ENCODE measurements at places on chromosomes 3 and 15.

- DNase-seq = no peak
These were observed 43.4 kb downstream of the ST3GAL6 start for GRCh38 chr3:98806521-98806920.

DNA sequence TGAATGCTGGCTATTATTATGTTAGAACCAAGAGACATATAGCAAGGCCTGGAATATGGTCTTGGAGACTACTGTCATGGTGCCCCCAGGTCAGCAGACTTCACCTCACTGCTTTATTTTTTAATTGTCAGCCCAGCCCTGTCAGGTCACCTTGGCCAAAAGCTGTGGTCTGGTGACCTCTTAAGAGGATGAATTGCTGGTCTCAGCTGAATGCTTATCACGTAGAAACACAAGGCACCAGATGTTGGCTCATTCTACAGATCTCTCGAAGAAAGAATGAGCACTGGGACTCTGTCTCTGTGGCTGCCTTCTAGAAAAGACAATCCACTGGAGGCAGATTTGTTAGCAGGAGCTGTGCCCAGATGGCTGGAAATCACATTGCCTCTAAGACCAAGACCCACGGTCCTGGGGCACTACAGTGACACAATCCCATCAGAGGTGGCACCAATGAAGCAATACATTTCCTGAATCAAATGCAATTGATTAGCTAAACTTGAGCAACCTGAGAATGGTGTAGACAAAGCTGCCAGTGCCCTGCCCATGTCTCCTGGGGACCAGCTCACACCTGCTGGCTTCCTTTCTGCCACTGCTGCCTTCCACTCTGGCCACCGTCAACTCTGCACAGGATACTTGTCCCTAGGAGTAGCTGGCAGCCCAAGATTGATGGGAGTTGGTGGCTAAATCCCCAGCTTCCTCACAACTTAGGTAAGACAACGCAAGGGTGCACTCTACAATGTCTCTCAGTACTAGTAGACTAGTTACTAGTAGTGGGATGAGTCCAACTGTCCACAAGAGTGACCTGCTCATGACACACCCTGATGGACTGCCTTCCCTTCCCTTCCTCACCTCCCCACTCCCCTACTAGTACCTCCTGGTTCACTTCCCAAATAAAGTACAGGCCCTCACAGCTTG lies 384.9 kb upstream of the PROK2 start:
- no peak for DNase-seq

- DNase-seq = peak; percentile 96
These were observed 50.0 kb downstream of the DNAJB8 start for GRCh38 chr3:128416578-128417211.

DNA sequence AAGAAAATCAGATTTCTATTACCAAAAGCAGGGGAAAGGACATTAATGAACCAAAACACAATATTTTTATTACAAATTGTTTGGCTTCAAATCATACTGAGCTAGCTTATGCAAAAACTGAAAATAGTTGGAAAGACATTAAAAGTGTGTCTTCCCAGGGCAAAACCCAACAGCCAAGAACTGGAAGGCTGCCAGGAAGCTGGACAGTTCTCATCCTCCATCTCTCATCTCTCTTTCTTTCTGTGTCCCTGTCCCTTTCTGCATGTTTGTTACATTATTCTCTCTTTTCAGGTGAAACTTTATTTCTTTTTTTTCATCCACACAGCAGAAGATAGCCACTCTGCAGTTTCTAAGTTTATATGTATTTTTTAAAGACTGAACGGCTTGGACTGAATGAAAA lies 41.1 kb upstream of the SNTN start:
- no peak for DNase-seq

- no peak for DNase-seq
These were observed 26.9 kb upstream of the MYO1E start for GRCh38 chr15:59399465-59400102.

DNA sequence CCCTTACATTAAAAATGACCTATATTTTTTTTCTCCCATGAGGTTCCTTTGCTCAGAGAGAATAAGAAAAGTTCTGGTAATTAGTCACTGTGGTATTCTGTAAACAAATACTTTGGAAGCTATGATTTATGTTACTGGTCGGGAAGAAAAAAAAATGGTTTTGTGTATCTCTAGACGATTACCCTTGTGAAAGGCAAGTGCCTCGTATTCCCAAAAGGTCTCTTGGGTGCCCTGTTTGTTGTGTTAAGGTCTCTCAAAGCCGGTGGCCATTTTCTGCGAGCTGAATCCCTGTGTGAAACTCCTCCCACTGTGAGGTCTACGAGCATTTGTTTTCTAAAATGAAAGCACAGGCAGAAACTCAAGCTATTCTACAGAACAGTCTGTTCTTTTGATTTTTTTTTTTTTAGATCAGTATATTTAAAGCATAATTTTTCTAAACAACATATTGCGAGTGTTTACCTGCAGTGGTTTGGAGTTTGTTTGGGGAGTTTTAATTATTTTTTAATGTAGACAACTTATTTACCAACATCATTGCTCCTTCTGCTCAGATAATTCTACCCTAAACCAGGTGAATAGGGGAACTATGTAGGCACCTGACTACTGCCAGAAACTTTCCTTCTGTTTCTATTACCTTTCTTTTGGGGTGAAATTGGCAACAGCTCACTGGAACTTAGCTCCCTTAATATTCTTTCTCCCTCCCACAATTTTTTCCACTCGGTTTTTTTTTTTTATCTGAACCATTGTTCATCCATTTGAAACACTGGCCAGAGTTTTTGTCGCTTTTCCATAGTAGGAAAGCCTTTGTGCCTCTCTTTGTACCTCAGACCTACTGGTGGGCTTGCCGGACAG lies 44.0 kb downstream of the ZBTB38 start:
- DNase-seq = peak; percentile 51

- DNase-seq = no peak
These were observed 200.2 kb downstream of the RPLP1 start for GRCh38 chr15:69652751-69653305.

- DNase-seq = no peak
These were observed 354.4 kb downstream of the NTRK3 start for GRCh38 chr15:87901926-87902690.

DNA sequence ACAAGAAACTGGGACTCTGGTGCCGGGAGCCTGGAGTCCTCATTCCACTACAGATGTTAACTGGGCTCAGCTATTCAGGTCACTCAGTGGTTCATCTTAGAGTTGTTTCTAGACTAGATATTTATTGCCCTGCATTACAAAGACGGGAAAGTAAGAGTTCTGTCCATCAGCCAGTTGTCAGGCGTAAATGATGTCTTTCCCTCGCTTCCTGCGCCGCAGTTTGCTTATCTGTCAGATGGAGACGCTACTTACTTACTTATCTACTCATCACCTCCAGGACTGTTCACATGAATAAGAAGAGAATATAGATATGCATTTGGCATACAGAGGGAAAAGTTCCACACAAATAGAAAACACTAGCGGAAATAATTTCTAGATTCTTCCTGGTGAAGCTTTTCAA lies 47.8 kb upstream of the CGNL1 start:
- no peak for DNase-seq

DNA sequence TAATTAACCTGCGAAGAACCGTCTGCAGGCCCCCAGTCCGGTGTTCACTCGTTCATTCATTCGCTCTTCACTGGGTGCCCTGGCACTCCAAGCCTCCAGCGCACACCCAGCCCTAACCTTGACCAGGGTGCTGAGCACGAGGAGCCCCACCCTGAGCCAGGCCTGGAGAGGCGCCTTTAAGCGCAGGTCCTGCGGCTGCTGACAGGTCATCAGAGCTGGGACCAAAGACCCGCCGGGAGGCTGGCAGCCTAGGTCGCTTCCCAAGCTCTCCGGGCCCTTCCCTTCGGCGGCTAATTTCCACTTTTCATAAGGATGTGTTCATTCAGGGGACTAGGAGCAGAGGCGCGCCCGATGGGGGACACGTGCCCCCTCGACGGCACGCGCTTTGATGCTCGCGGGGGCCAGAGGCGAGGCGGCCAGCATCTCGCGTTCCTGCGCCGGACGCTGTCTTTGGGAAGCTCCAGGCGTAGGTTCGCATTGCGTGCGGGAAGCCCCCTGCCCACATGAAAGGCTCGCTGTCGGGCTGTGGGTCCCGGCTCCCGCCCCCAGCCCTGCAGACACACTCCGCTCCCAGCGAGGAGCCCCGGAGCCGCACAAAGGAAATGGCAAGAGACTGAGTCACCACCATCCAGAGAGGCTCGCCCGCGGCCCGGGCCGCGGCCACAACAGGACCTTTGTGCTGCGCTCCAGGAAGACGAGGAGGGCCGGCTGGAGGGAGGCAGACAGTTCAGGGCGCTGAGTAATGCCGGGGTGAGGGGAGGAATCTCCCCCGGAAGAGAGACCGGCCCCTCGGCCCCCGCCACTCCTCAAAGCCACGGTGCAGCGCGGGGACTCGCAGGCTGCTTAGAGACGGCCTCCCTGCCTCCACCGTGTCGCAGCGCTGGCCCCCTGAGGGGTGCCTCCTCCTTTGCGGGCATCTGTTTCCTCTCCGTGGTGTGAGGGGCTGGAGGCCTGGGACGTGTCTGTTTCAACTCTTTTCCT lies 266.4 kb upstream of the HES1 start:
- DNase-seq = peak; percentile 69

DNA sequence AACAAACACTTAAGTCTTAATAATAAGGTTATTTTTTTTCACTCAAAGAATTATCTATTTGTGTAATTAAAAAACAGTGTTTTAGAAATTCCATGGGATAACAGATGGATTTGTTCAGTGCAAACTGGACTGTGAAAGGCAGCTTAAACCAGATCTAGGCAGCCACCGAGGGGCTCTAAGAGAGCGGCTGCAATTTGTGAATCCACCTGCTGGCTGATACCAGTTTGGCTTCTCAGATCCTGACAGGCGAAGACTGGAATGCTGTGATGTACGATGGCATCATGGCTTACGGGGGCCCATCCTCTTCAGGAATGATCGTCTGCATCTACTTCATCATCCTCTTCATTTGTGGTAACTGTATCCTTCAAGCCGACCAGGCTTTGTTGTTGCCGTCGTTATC lies 119.6 kb downstream of the CHDH start:
- no peak for DNase-seq

DNA sequence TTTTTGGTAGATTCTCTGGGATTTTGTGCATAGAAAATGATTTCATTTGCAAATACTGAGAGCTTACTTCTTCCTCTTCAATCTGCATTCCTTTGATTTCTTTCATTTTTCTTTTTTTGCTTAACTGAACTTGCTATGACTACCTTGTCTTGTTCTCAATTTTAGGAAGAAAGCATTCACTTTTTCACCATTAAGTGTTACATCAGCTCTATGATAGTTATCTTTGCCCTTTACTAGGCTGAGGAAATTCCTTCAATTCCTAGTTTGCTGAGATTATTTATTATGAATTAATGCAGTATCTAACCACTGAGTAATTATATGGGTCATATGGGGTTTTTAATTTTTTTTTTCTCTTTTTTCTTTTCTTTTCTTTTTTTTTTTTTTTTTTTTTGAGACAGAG lies 172.8 kb downstream of the PEAK1 start:
- DNase-seq = no peak

DNA sequence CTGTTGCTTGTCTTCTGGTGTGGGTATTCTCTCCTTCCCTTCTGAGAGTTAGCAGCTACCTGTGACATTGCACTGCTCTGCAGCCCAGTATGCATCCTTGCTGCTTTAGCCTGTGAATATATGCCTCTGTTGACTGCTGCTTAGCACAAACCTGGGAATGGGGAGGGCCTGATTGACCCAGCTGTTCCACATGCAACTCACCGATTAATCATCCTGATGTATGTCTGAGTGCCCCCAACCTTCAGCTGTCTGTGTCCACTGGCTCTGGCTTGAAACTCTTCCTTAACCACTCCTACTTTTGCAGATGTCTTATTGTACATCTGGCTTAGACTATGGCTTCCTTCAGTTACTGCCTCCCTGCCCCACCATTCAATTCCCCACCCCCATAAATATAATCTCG lies 119.1 kb downstream of the RASA2 start:
- no peak for DNase-seq

GRCh38 chr15:61917457-61917856 lies 142.8 kb downstream of the VPS13C start:
- no peak for DNase-seq

DNA sequence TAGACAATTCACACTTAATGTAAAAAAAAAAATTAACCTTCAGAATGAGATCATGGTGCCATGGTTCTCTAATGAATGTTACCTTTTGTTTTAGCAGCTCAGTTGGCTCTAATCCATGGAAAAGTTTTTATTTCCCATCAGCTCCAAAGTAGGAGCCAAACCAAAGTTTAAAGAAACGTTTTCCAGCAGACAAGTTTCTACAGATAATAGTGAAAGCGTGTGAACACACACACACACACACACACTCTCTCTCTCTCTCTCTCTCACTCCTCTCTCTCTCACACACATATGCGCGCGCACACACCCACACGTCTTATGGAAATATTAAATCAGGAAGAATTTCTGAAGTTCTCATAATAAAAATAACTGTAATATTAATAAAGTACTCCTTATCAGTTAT lies 46.9 kb downstream of the MBNL1 start:
- no peak for DNase-seq

GRCh38 chr15:38229705-38230310 lies 22.8 kb upstream of the SPRED1 start:
- no peak for DNase-seq

DNA sequence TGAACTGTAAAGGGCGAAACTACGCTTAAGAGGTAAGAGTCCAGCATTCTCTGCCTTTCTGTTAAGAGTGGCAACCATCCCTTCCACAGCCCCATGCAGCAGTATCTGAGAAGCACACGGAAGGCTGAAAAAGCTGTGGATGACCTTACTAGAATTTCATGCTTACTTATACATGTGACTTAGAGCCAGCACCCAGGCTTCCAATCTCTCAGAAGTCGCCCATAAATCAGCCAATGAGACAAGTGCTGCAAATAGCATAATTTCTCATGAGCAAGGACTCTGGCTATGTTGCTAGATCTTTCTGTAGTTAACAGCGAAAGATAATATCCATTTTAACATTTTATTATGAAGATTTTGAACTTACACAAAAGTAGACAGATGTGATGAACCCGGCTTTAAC lies 65.3 kb downstream of the IGF2BP2 start:
- no peak for DNase-seq

GRCh38 chr15:79406210-79406609 lies 25.9 kb upstream of the MINAR1 start:
- no peak for DNase-seq

DNA sequence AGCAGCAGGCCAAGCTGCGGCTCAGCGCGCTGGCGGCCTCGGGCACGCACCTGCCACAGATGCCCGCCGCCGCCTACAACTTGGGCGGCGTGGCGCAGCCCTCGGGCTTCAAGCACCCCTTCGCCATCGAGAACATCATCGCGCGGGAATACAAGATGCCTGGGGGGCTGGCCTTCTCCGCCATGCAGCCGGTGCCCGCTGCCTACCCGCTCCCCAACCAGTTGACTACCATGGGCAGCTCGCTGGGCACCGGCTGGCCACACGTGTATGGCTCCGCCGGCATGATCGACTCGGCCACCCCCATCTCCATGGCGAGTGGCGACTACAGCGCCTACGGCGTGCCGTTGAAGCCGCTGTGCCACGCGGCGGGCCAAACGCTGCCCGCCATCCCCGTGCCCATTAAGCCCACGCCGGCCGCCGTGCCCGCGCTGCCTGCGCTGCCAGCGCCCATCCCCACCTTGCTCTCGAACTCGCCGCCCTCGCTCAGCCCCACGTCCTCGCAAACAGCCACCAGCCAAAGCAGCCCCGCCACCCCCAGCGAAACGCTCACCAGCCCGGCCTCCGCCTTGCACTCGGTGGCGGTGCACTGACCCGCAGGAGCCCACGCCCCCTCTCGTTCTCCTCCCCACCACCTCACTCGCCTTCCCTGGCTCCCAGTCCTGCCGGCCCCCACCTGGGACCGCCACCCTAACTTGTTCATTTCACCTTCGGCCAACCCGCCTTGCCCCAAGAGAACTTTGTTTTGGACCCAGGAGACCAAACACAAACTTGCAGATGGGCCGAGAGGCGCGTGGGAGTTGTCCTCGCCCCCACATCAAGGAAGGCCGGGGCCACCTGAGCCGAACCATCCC lies 1.5 kb downstream of the FOXB1 start:
- no peak for DNase-seq

All from astrocyte of the cerebellum (primary cell).